ENCODE measurements at places on chromosomes 5 and 9.
A peak's percentile ranks its signal among the peaks of the same experiment; 100 is the strongest.

DNA sequence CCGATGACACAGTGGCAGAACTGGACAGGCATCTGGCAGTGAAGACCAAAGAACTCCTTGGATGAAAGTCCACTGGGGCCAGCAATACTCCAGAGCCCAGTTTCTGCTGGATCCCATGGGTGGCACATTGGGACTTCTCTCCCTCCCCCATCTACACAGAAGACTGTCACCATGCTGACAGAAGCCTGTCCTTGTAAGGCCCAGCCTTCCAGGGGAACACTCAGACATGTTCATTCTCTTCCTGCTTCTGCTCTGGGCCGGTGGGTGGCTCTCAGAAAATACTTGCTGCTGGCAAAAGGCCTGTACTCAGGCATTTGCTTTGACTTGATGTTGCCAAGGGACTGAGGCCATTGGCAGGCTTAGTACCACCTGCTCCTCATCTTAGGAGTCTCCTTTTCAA is 48.3 kb upstream of the PTGS1 start:
- no peak for DNase-seq

DNA sequence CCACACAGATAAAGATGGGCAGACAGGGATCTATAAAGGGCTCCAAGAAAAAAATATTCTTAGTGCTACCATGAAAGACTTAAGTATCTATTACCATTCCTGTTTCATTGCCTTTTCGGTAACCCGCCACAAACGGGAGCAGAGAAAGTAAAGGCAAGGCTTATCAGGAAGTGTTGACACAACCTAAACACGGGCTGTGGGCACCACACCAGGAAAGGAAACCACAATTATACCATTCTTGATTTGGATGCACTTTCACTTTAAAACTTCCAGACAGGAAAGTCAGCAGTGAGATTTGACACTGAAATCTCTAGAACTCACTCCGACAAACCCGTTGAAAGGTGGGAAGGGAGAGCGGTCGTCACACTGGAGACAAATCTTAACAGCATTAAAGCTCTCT is 6.5 kb downstream of the TLE1 start:
- DNase-seq: no peak

DNA sequence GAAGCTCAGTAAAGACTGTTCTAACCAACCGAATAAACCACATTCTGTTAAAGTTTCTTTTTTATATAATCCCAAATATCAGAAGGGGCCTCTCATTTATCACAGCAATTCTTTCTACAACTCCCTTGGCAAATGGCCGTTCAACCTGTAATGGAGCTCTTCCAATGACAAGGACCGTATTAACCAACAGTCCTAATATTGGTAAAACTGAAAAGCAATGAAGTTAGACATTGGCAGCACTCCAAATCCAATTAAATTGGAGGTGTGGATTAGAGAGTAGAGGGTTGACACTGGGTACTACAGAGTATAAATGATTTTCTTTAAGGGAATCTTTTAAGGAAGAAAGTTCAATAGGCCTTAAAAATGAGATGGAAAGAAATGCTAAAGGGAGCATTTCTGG is 842 bp downstream of the TMED7 start:
- no peak for DNase-seq

DNA sequence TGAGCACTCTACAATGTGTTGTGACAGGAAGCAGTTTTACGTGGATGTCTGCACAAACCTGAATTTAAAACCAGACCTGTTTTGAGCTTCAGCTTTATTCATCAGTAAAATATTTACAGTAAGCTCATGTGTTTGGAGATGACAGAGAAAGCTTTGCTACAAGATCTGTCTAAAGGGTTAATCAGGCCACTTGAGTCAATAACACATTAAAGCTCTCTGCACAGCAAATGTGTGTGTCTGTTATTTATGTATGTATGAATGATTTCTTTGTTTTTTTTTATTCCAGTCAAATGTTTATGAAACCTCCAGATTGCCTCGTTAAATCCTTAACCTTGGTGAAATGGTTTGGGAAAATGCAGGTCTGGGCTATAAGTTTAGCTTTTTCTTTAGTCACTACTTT is 77.3 kb upstream of the SREK1 start:
- DNase-seq: no peak

- DNase-seq: peak; percentile 43
Measured at GRCh38 chr9:112378328-112379176, 1.4 kb upstream of the HSDL2 start.

GRCh38 chr9:136566901-136567300 is 21.1 kb upstream of the NOTCH1 start:
- DNase-seq: peak; percentile 76

DNA sequence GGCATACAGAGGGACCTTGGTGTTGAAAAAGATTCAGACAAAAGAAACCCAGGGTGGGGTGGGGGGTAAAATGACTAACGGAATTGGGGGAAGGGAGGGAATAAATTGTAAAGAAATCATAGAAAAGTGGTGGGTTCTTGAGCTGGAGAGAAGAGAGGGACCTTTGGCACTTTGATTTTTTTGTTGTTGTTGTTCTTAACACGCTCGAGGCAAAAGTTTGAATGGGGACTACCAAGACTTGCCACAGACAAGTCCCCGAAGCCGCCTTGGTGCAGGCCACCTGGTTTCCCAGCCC is 616 bp downstream of the VCAN start:
- DNase-seq: no peak

DNA sequence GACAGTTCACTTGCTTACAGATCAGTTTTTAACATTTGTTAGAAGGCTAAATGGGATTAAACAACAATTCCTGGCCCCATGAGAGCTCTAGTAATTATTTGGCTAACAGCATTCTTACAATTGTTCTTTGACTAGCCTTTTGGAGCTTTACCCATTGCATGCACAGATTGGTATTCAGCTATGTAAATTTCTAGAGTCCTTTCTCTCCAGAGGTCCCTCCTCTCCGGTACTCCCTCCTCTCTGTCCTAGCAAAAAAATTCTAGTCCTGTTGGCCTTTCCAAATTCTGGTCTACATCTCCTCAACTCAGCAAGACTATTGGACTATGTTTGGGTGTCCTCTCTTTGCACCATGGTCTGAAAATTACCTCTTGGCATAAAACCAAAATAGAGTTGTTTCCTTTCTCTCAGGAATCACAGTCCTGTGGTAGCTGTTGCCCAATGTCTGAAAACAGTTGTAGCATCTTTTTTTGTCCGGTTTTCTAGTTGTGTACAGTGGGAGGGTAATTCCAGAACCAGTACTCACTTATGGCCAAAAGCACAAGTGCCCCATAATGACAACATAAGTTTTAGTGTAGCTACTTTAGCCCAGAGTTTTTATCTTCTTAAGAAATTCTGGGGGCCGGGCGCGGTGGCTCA is 18.1 kb downstream of the SAR1B start:
- no peak for DNase-seq

DNA sequence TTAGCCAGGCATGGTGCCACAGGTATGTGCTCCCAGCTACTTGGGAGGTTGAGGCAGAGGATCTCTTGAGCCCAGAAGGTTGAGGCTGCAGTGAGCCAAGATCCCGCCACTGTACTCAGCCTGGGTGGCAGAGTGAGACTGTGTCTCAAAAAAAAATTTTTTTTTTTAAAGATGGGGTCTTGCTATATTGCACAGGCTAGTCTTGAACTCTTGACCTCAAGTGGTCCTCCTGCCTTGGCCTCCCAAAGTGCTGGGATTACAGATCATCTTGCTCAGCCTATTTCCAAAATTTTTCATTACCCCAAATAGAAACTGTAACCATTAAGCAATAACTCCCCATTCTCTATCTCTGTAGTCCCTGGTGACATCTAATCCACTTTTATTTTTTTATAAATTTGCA is 4.4 kb upstream of the TBC1D13 start:
- no peak for DNase-seq

- DNase-seq: no peak
Measured at GRCh38 chr5:143432658-143433239, 29.3 kb upstream of the NR3C1 start.

- DNase-seq: no peak
Measured at GRCh38 chr9:98375138-98375726, 119.8 kb upstream of the TBC1D2 start.

GRCh38 chr9:37920471-37921167 is 16.7 kb upstream of the SLC25A51 start:
- DNase-seq: peak; percentile 33

DNA sequence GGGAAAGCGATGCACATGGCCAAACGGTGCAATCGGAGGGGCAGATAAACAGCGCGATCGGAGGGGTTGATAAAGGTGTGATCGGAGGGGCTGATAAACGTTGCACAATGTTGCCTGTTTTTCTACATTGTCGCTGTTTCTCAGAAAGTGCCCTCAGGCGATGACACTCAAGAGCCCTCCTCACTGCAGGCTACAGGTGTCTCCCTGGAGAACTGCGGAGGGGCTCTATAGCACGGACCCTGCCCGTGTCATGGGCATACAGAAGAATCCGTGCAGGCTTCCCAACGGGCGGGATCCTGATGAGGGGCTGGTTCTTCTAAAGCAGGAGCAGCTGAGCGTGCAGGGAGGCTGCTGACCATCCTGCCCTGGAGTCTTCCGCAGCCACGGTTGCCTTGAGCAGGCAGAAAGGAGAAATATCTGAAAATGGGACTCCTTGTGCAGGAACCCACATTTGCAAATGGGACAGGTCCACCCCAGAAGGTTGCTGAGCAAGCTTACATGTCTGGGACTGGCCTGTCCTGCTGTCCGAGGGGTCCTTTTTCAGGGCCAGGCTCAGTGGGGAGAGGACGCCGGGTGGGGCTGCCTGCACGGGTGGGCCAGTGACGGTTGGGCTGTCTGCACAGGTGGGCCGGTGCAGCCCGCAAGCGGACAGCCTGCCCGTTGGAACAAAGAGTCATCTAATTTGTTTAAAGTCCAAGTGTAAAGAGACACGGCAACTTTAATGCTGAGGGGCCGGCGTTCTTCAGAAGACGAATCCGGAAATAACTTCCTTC is 25.1 kb upstream of the LPCAT1 start:
- DNase-seq: peak; percentile 5

GRCh38 chr5:108212775-108213346 is 169.0 kb downstream of the FBXL17 start:
- no peak for DNase-seq
